Activated effector memory CD4-positive, alpha-beta T cell treated with anti-CD3 and anti-CD28 coated beads, Interleukin-2, amount 50 U/mL, for 16 hours (primary cell): ENCODE measurements at places on chromosomes 11 and 22.

GRCh38 chr22:20884454-20884853 lies 25.6 kb downstream of the SNAP29 start:
- no peak for DNase-seq

GRCh38 chr11:70242885-70243284 lies 27.6 kb upstream of the PPFIA1 start:
- no peak for DNase-seq

DNA sequence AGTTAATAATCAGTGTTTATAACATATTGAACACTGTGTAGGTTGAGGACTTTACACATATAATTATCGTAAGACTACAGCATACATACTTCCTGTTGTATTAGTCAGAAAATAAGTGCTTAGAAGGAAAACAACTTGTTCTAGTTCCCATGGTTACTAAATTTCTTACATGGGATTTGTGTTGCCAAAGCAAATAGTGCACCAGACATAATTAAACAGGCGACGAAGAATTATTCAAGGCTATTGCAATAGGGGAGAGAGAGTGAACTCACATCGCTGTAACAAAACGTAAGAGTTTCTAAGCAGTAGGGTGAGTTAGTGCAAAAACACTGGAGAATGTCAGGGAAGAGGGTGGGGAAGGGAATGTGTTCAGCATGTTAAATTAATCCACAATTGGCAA lies 347.8 kb downstream of the CNTN5 start:
- no peak for DNase-seq

DNA sequence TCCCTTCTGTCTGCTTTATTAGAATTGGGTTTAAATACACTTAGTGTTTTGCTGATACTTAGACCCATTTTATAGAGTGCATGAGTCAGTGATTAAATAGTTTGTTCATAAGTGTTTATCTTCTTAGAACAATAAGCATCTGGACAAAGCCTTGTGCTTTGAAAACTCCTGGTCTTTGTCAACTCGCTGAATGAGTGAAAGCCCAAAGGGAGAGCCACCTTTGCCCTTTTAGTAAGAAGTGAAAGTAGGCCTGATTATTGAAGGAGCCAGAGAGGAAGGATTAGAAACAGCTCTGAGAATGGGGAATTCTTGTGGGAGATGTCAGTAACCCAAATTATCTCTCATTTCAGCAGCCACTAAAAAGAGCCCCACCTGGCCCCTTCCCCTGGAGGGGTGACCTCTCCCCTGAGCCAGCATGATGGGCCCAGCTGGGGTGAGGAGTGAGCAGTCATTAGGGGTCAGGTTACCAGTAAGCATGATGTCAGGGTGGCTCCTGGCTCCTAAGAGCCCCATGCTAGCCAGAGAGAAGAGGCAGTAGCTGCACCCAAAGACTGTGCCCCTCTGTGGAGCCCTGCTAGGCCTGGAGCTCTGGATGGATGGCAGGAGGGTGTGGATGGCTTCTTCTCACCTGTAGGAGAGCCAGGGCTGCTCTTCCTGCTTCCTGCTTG lies 125.1 kb upstream of the E2F8 start:
- no peak for DNase-seq

DNA sequence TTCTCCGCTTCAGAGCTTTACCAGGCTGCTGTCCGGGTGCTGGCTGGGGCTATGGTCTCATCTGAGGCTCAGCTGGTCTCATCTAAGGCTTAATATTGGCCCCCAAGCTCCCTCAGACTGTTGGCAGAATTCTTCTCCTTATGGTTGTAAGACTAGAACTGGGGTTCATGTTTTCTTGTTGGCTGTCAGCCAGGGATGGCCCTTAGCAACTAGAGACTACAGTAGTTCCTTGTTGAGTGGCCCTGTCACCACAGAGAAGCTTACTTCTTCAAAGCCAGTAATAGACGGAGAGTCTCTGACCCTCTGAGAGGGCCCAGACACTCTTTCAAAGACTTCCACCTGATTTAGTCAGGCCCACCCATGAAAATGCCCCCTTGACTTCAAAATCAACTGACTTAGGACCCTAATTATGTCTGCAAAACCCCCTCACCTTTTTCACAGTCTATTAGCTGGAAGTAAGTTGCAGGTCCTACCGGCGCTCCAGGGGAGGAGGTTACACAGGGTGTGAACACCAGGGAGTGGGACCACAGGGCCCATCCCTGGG lies 24.2 kb upstream of the TREH start:
- no peak for DNase-seq

DNA sequence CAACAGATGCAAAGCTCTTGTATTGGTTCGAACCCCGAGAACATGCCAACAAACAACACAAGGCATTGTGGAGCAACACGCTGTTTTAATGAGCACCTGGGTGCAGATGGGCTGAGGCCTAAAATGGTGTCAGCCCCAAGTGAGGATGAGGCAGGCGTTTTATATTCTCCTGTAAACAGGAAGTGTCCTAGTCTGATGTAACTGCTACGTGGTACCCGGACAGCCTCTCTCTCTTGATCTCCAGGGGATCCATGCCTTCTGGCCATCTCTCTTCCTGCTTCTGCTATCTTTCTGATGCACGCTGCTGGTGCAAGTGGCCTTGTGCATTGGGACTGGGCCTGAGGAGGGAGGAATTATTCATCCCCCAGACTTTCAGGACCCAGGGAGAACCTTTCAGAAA lies 19.4 kb upstream of the VSTM5 start:
- DNase-seq, result no peak

DNA sequence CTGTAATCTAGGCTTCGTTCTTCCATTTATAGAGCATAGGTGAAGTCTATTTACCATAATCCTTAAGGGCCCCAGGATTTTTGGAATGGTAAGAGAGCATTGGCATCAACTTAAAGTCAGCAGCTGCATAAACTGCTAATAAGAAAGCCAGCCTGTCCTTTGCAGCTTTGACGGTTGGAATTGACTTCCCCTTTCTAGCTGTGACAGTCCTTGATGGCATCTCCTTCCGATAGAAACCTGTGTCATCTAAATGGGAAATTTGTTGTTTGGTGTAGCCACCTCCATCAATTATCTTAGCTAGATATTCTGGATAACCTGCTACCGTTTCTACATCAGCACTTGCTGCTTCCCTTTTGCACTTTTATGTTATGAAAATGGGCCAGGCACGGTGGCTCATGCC lies 58.0 kb upstream of the GLYATL1B start:
- DNase-seq, result no peak

DNA sequence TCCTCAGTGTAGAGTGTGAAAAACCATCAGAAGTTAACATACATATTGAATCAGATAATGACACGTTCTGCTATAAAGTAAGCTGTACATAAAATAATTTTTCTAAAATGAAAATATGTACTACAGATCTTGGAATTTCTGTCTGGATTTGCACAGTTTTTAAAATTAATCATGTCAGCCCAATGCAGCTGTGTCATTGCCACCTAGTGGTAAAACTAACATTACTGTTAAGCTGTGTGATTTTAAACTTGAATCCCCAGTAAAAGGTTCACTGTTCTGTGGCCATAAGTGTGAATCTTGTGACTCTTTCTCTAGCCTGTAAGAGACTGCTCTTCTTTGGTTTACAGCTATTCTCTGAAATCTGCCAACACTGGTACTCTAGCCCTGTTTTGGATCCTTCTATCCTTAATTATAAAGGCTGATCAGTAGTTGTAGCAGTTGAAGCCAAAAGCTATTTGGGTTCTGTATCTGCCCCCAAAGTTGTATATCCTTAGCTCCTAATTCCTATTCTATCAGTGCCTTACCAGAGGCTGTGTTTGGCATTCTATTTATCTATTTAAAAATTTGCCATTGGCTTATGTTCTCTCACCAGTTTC lies 4.0 kb downstream of the JRKL start:
- no peak for DNase-seq

- DNase-seq, result no peak
Observed at GRCh38 chr11:16193897-16194381, 162.4 kb downstream of the SOX6 start.

- no peak for DNase-seq
Observed at GRCh38 chr11:22785251-22785650, 44.4 kb downstream of the SVIP start.

GRCh38 chr11:36149538-36150242 lies 139.5 kb downstream of the COMMD9 start:
- DNase-seq, result peak; percentile 63

GRCh38 chr22:49637255-49637760 lies 190.4 kb downstream of the BRD1 start:
- DNase-seq, result no peak

DNA sequence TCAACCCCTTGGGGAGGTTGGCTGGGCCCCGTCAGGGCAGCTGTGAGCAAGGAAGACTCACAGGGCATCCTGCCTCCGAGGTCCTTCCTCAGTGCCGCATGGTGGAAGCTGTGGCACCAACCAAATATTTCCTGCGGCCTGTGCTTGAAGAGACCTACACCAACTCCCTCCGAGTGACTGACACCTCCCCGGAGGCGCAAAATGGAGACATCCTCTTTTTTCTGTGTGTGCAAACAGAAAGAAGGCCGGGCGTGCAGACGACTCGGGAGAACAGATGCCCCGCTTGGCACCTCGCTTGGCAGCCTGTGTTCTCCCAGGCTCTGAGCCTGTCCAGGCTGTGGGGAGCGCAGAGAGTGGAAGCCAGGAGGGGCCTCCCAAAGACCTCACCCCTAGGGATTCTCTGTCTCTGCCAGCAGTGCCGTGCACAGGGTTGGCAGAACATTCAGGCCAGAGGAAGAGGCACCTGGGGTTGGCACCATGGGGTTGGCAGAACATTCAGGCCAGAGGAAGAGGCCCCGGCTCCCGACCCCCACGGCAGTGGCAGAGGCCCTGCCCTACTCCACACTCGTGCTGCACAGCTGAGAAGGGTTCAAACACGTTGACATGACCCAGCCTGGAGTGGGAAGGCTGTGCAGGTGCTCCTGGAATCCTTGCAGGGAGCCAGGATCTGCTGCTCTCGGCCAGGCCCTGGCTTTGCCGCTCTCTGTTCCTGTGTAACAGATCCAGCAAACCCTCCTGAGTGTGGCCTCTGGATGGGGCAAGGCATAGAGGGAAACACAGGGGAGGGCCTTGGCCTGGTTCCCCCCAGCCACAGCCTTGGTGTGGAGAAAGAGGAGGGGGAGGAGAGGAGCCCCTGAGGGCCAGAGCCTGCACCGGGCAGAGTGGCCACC lies 805.5 kb downstream of the BRD1 start:
- peak; percentile 50 for DNase-seq

DNA sequence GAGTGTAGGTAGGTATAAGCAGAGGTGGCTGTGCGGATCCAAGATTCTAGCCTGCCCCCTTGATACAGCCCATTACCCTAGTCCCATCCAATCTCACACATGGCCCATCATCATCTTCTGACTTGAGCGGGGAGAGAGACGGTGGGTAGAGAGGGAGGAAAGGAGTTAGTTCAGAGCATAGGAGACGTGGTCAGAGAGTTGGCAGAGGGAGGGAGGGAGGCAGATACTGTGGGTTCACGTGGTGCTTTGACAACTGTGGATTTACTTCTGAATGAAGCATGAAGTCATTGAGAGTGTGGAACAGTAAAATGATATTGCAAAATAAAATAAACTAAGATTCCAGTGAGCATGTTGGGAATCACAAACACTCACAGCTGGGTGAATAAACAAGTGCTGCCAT lies 31.4 kb upstream of the VPREB1 start:
- DNase-seq, result no peak

DNA sequence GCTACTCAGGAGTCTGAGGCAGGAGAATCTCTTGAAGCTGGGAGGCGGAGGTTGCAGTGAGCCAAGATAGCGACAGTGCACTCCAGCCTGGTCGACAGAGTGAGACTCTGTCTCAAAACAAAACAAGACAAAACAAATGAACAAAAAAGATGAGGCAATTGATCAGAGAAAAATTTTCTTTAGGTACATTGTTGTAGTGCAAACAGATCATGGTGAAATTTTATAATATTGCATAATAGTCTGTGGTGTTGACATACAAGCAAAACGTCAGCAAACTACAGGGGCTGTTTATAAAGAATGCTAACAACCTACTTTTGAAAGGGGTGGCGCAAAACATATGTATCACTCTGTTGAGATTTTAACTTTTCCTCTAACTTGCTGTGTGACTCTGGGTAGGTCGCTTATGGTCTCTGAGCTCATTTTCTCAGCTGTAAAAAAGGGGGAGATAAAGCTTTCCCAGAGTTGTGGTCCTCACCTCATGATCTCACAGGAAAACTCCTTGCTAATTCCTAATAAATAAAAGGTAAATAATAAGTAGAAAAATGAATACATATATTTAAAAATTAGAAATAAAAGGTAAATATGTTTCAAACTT lies 64.8 kb upstream of the NUP160 start:
- DNase-seq, result no peak

DNA sequence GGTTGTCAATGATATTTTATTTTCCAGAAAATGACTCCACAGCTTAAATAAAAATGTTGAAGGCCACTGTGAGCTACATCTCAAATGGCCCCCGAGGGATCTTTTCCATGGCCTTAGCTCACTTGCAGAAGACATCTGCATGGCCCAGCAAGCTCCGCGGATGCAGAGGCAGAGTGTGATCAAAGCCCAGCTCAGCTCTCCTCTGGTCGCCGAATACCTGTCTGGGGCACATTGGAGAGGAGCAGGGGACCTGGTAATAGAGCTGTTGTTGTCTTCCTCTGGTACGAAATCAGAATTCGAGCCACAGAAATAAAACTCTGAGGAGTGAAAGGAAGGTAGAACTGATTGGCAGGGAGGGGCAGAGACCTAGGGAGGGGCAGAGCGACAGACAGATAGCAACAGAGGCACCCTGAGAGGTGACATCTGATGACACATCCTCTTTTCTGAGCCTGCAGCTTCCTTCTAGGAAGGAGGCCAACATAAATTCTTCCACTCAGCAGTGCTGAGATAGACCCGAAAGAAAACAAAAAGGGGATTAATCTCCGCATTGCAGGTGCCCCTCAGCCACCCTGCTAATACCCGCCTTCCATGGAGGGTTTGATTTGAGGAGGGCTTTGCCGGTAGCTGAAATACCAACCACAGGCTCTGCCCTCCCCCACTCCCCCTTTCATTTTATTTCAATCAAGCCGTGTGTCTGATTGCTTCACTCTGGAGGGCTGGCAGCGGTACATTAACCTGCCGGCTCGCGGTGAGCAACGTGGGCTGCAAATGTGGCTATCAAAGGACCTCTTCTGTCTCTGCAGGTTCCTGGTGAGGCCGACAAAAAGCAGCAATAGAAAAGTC lies 759.4 kb downstream of the OPCML start:
- no peak for DNase-seq

DNA sequence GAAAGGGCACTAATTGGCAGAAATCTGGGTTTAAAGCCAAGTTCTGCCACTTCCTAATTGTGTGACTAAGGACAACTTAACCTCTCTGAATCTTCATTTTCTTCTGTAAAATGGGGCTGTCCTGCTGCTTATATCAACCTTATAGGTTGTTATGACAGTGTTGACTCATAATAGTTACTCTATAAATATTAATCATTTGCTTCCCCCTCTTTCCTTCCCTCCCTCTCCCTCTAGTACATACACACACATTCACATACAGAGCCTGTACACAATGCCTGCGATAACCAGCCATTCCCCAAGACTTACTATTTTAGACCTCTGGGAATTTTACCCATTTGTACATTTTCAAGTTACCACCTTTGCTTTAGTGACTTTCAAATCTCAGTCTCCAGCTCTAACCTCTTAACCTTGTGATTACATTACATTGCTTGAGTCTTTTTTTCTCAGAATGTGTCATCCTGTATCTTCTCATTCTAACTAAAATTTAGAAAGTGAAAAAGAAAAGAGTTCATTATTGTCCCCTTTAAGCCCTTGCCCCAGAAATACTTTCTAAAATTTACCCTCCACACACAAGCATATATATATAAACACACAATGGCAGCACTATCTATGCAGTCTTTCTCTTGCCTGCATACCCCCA lies 31.9 kb downstream of the GDPD4 start:
- DNase-seq, result no peak

GRCh38 chr22:43747058-43747457 lies 65.0 kb downstream of the EFCAB6 start:
- DNase-seq, result no peak
